ENCODE measurements at places on chromosomes 1 and 21. TPM values are rescaled to one million over a fixed set of nuclear protein-coding genes. Genes with fewer than 3 reads are reported as not detected.
A peak's percentile ranks its signal among the peaks of the same experiment; 100 is the strongest.

DNA sequence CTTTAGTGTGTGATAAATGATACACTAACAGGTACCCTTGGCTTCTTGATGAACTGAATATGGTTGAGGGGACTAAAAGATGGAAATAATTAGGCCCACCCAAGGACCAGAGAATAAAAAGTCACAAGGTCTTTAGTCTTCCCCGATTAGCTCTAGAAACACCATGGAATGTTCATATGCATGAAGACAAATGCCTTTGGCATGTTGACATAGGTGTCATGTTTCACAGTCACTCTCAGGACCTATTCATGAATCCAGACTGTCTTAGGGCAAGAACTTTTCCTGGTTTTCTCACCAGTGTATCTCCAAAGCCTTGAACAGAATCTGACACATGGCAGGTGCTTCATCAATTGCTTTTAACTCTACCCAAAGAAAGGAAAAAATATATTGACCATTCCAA, 412.8 kb downstream of the AJAP1 start:
- peak; percentile 22 for DNase-seq

GRCh38 chr1:232519186-232519585, 110.7 kb downstream of the SIPA1L2 start:
- DNase-seq, result no peak

DNA sequence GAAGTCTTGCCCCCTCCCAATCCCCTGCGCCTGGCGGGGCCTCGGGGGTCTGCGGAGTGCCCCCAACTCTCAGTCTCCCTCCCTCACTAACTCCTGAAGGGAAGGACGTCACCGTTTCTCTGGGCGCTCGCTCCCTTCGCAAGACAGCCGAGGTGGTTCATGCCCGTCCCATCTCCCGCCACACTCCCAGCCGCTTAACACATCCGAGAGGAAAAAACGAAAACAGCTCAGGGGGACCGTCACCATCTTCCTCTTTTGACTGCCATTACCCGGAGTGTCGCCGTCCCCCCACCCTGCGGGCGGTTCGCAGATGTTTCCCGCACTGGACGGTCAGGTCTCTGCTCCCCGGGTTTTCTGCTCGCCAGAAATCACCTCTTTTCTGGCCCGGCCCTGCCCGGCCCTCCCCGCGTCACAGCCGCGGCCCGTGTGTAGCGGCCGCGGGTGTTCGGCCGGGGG, 532 bp downstream of the ERO1B start:
- DNase-seq, result peak; percentile 21

DNA sequence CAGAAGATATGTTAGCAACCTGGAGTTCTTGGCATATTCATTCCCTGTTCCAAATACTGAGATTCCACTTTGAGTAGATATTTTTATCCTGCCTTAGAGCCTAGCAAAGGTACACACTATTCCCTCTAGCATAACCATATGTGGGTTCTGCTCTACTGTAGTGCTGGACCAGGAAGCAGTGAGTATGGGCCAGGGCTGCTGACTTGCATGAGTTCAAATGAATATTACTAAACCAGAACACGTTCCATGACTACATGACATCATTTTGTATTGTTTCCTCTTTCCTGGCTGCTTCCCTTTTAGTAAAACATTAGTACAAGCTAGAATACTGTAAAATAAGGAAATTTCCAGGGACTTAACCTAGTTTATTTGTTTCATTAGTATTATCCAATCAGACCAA, 41.1 kb downstream of the TNFSF18 start:
- DNase-seq, result no peak

GRCh38 chr1:37317870-37318467, 156.4 kb upstream of the ZC3H12A start:
- DNase-seq, result no peak

DNA sequence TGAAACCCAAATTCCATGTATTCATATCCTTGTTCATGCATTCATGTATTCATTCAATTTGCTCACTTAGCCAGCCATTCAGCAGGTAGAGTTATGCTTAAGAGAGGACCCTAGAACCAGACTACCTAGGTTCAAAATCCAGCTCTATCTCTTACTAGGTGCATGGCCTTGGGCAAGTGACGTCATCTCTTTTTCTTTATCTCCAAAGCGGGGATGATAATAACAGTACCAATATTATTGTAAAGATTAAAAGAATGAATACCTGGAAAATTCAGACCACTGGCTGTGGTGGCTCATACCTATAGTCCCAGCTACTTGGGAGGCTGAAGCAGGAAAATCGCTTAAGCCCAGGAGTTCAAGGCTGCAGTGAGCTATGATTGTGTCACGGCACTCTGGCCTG, 33.9 kb upstream of the CLIC4 start:
- no peak for DNase-seq

GRCh38 chr1:202638019-202638700, 72.1 kb downstream of the SYT2 start:
- no peak for DNase-seq

DNA sequence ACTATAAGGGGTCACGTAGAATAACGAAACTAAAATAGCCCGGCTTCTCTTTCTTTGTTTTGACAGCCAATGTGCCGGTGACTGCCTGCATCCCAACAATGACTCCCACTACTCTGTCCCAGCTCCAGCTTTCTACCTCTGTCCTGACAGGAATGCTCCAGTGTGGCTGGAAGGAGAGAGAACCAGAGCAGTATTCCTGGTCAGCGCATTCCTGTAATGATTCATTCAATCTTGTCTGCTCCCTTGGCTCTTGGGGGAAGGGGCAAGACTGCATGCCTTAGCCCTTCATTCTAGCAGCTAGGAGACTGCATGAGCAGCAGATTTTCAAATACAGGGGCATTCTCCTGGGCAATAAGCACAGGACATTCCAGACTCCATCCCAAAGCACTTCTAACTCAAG, 132.1 kb upstream of the PRMT6 start:
- peak; percentile 4 for DNase-seq

- no peak for DNase-seq
Measured at GRCh38 chr1:160338580-160338979, 4.5 kb downstream of the COPA start.

DNA sequence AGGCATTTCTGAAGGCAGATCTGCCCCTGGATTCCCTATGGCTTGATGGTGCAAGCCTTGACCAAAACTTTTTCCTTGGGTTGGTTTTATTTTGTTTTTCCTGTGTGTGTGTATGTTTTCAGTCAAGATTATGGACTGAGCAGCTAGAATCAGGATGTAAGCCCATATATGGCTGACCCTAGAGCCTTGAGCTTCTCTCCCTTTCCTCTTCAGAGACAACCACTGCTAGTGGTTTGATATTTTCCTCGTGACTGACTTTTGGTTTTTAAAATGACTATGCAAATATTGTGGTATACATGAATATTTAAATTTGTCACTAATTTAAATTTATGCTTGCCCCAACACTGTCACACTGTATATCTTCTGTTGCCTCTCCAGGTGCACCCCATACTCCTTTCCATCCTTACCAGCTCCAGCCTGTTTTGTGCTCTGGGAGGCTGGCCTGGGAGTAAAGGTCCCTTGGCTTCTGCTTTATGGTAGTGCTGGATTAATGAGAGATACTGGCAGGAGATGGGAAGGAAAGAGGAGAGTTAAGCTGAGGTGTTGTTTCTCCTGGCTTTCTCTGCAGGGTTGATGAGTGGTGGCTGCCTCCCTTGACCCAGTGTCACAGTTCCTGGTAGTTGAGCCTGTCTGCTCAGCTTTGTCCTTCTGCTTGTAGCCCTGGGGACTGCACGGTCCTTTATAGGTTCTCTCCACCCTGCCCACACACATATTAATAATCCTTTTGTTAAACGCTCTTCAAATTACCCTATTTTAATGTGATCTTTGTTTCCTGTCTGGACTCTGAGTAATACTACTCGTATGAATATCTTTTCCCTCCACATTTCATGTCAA, 44.4 kb downstream of the RWDD3 start:
- DNase-seq, result peak; percentile 4

DNA sequence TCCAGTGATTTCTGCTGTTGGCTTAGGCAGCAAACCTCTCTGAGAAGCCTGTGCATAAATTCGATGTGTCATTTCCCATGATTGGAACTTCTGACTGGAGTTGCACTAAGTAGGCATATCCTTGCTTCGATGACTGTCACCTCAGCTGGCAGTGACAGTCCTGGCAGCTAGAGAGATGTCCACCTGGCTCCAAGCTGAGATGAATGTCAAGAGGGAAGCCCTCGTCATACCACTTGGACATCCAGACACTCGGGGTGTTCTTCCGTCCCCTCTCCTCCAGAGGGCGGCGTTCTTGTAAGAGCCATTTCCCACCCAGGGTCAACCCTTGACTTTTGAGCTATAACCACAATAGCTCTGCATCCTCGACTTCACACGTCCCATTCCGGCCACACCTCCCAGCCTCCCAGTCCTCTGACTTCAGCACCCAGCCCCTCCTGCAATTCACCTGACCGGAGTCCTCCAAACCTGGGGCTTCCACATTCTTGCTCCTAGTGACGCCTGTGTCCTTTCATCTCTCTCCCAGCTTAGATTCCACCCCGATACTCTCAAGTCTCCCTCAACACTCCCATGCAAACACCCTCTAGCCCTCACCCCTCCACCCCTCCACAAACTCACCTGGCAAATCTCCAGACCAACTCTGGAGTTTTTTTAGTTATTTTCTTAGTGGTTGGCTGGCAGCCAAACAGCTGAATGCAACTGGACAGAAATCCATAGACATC, 17.3 kb downstream of the CA6 start:
- DNase-seq, result peak; percentile 54

DNA sequence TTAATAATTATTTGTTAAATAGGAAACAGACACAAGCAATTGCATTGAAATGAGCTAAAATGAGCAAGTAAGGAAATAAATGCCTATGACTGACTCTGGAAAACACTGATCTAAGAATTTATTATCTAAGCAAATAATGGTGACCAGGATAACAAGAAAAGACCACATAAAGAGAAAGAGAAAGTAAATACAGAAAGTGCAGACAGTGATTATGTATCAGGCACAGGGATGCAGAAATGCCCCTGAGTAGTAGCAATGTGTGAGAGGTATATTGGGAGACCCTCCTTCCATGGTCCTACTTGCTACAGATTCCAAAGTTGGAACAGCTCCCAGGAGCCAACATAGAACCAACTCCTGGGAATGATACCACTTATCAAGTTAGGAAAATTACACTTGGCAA, 33.3 kb upstream of the MUTYH start:
- no peak for DNase-seq

- DNase-seq, result no peak
Measured at GRCh38 chr21:44696572-44696971, 400 bp upstream of the KRTAP10-12 start.

DNA sequence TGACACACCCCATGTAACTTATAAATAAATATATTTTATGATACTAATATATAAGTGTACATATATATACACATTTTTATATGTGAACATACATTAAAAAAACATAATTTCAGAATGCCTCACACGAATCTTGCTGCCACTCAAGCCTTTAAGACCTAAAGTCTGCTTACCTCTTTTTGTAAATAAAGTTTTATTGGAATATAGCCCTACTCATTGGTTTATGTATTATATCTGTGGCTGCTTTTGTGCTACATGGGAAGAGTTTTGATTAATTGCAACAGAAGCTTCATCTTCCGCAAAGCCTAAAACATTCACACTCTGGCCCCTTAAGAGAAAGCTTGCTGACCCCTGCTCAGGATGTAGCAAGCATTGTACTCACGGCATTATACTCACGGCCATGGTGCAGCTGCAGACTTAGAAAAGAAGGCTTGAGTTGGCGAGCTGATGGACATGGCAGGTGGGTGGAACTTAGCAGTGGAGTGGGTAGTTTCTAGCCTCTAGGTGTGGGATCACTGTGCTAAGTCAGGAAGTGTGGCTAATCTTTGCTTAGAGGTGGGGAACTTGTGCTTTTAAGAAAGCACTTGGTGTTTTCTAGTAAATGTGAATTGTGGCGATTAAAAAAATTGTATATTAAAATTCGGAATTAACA, 80.8 kb downstream of the DYRK1A start:
- peak; percentile 94 for DNase-seq

DNA sequence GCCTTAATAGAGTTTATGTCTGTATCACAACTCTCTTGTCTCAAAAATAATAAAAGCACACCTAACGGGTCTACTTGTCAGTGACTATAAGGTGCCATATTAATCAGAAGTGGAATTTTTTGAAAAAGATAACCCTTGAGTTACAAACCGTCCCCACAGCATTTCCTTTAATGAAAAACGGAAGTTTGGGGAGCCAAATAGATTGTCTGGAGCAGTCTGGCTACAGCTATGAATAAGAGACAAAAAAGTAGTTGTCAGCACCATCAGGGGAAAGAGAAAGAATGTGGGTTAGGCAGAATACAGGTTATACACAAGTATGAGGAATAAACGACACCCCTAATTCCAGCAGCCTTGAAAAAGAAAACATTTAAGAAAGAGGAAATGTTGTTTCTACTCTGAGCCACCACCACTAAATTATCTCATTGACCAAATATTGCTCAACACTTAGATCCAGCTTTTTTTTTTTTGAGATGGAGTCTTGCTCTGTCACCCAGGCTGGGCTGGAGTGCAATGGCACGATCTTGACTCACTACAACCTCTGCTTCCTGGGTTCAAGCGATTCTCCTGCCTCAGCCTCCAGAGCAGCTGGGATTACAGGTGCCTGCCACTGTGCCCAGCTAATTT, 29.4 kb upstream of the USP24 start:
- no peak for DNase-seq

DNA sequence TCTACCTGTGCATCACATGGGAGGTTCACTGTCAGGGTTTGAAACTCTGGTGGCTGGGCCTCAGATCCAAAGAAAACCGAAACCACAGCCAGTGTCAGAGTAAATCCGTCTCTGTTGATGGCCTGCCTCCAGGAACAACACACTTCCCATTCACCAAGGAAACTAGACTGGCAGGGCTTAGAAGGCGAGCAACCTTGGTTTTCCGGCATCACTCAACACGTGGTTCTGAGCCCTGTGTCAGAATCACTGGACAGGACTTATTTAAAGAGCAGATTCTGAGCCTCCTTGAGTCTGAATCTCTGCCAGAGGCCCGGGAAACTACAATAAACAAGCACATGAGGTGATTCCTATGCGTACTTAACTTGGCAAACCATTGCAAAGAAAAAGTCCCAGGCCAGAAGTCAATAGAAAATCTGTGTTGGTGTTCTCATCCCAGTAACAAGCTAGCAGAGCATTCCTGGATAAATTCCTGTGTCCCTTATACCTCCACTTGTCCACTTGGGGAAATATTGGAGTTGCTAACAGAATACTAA, 70.0 kb downstream of the KCTD3 start:
- DNase-seq, result no peak

DNA sequence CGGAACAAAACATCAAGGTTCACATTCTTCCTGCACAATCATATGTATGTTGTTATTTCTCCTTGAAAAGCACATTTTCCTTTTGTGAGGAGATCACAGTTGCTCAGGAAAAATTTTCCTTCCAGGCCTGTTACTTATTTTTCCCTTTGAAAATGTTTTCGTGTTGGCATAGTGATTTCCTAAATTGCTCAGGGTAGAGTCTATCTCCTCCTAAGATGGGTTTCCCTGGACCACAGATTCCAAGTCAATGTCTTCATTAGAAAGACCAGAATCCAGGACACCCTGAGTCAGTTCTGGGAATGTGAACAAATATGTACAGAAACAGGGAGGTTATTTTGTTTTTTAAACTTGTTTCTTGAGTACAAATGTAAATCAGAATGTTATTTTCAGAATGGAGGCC, 94.3 kb upstream of the C1orf105 start:
- no peak for DNase-seq

- DNase-seq, result no peak
Measured at GRCh38 chr1:246765521-246765920, 41.3 kb downstream of the SCCPDH start.

The BRINP3 gene
- total RNA-seq, result not detected

The SYNC gene
- total RNA-seq, result 1.1 TPM

The GPR52 gene
- 0.76 TPM for total RNA-seq

The ZSWIM5 gene
- 0.08 TPM for total RNA-seq

The NHLH1 gene
- total RNA-seq, result 1.4 TPM

The ARHGEF16 gene
- 0.18 TPM for total RNA-seq

The CFHR4 gene
- total RNA-seq, result not detected

The CLDN17 gene
- not detected for total RNA-seq

The MANEAL gene
- total RNA-seq, result 36.5 TPM
